Fibroblast of the aortic adventitia (primary cell): ENCODE measurements at places on chromosomes 2 and 18. TPM values are rescaled to one million over a fixed set of nuclear protein-coding genes. Genes with fewer than 3 reads are reported as not detected.
A peak's percentile ranks its signal among the peaks of the same experiment; 100 is the strongest.

DNA sequence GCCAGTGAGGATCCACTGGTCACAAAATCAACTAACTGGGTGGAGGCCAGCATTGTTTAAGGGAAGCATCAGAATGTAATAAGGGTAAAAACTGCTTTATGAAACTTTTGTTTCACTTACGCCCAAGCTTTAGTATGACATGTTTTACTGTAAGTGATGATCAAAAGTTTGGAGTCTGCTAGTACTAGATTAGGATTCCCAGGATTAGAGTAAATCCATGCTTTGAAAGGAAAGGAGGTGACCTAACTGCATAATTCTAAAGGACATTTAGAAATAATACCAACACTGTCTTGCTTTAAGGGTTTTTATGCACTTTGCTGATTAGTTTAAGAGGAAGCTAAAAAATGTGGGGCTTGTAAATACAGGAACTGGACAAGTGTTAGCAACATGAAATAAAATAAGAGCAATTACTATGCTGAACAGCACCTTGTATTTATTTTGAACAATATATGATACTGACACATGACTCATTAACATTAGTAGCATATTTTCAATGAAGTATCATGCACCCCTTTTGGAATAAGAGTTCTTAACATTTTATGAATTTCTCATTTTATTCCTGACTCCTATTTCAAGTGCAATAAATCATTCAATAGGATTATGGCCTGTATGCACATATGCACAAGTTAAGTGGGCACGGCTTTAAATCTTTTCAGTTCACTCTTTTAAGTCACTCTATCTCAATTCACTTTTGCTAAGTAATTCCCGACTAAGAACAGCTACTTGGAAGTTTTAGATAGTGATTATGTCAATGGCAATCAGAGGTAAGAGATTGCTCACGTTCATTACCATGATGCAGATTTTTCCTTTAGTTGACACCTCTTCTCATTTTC, 62.5 kb downstream of the STK39 start:
- DNase-seq = no peak

DNA sequence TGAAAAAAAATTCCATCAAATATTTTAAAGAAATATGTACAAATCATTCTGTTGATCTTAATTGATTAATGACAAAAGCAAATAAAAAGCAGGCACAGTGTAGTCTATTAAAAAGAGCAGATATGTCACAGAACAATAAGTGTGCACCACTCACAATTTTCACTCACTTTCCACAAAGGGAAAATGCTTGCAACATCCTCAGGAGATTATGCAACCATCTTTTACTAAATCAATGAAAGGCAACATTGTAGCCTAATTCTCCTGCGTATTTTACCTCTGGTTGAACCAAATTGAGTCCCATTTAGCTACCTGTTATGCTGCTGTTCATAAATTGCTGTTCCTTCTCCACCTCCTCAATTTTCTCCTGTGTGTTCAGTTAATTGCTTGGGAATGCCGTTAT, 1346.8 kb upstream of the PIK3C3 start:
- no peak for DNase-seq

- peak; percentile 5 for DNase-seq
Measured at GRCh38 chr18:5309888-5310470, 14.5 kb upstream of the ZBTB14 start.

- no peak for DNase-seq
Measured at GRCh38 chr18:39329496-39330275, 1764.1 kb upstream of the CELF4 start.

GRCh38 chr18:3649633-3650426, 199.9 kb downstream of the TGIF1 start:
- DNase-seq = peak; percentile 93

DNA sequence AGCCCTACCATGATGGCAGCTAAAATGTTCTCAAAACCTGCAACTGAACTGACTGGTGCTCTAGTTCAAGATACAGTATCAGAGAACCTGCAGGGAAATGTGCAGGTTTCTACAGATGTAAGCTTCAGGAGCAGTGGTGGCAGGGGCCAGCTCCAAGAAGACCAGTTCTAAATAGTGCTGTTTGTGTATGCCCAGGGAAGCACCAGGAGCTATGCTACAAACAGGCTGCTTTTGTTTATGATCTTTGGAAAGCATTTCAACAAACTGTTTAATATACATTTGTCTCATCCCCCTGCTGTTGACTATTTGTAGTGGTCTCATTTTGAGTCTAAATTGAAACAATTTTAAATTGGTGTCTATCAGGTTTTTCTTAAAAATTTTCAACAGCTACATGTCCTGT, 20.7 kb downstream of the FZD5 start:
- no peak for DNase-seq

DNA sequence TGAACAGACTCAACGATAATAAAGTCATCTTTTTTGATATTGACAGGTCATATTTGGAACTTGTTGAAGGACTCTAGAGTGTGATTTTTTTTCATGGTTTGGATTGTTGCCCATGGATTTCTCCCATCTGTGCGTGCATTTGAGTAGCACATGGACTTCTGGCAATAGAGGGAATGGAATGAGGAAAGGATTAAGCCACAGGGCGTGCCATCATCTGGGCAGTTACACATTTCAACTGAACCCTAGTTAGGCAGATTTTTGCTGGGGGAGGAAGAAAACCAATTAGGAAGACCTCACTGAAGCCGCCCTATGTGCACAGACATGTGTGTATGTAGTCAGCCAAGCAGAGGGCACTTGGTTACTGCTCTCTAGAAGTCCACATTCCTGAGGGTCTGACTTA, 72.6 kb downstream of the TPGS2 start:
- DNase-seq = peak; percentile 66

Gene RGPD4
- 0.16 TPM in 1 of 2 replicates, not detected in the other for total RNA-seq

- no peak for DNase-seq
Measured at GRCh38 chr2:3805201-3805939, 102.0 kb downstream of the DCDC2C start.

- peak; percentile 37 for DNase-seq
Measured at GRCh38 chr2:149692961-149693396, 105.4 kb upstream of the MMADHC start.

Gene NAB1
- 34.4 and 52.6 TPM in 2 replicates for total RNA-seq

Gene DAW1
- 1.3 TPM in 1 of 2 replicates, not detected in the other for total RNA-seq
